ENCODE measurements at places on chromosomes 5 and 9. TPM values are rescaled to one million over a fixed set of nuclear protein-coding genes. Genes with fewer than 3 reads are reported as not detected.

Gene PCDHGA4
- total RNA-seq: 3.5 TPM

Gene MCTP1
- total RNA-seq: 192 TPM

Gene GFI1B
- total RNA-seq: not detected

Gene MAMDC2
- 26.4 TPM for total RNA-seq

GRCh38 chr5:167577616-167578015 is 713.8 kb upstream of the WWC1 start:
- no peak for DNase-seq

DNA sequence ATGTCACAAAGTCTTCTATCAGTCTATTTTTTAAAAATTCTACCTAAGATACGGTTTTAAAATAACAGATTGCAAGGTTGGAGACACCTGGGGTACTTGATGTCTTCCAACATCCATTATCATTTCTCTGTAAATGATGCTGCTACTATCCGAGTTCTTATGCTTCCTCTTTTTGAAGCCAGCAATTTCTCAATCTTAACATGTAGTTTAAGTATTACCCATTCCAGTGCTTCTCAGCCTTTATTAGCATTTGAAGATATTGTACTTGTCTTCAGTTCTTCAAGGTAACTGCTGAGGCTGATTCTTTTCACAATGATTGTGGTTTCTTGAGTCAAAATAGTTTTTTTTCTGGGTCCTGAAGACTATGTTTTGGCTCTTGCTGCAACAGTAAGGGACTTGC is 96.4 kb upstream of the SELENOP start:
- DNase-seq: no peak

GRCh38 chr5:181197326-181197951 is 7.6 kb downstream of the TRIM7 start:
- DNase-seq: no peak

GRCh38 chr5:132445640-132445923 is 45.0 kb downstream of the IRF1 start:
- DNase-seq: no peak

DNA sequence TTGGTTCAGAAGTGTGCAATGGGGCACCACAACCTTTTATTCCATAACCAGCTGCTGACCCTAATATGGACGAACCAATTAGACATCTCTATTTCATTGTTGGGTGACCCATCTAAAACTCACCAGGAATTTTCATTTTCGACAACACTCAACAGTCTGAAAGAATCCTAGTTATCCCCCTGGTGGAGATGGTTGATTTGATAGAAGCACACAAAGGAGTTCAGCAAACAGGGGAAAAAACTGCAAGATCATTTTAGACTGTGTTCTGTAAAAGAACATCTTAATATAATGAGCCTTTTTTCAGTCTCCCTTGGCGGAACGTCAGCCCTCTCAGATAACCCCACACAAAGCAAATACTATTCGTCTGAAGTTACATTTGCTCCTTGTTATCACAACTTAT is 367.4 kb downstream of the KIAA0825 start:
- DNase-seq: no peak

GRCh38 chr9:82052081-82052480 is 63.5 kb downstream of the SPATA31D1 start:
- no peak for DNase-seq

DNA sequence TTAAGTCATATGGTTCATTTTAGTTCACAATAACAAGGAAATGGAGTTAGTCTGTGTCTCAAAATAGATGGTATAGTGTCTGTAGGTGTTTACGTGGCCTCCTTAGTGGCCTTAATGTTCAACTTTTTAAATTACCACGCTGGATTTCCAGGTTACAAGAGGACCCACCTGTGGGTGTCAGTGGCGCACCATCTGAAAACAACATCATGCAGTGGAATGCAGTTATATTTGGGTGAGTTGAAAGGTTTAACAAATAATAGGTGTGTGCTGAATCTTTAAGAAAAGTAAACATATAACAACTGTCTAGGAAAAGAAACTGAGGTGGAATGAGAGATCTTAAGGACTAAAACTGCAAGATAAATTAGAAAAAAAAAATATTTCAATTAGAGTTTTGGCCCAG is 2.9 kb downstream of the UBE2B start:
- no peak for DNase-seq

GRCh38 chr9:37198831-37199230 is 78.5 kb downstream of the ZCCHC7 start:
- DNase-seq: no peak

DNA sequence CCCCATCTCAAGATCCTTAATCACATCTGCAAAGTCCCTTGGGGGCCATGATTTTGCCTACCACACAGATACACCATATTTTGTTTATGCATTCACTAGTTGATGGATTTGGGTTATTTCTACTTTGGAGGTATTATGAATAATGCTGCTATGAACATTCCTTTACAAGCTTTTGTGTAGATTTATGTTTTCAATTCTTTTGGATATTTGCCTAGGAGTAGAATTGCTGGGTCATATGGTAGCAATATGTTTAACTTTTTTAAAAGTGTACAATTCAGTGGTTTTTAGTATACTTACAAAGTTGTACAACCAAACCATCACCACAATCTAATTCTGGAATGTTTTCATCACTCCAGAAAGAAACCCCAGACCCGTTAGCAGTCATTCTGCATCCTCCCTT is 7.8 kb upstream of the ANP32B start:
- DNase-seq: no peak

GRCh38 chr5:83396662-83397061 is 74.9 kb upstream of the VCAN start:
- no peak for DNase-seq

DNA sequence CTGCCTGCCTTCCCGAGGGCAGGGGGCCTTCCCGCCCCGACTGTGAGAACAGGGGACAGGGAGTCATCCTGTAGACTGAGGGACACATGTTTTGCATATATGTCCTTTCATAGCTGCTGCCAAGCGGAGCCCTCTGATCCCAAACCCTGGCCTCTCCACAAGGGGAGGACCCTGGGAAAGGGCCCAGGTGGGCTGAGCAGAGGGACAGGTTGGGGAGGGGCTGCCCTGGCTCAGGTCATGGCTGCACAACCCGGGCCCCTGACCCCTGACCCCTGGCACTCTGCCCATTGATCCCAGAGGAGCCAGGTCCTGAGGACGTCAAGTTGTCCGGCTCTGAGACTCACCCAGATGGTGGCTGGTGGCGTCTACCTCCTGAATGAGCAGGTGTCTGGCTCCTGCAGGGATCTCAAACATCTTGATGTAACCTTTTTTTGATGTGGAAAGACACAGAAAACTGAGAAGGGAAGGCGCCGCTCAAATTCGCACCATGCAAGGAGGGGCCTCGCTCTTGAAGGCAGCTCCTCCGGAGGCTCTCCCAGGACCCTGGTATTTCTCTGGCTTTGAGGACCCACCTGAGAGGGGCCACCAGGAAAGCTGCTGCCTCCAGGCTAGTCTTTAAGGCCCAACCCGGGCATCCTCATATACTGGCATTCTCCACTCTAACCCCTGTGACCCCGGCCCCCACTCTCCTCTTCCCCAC is 71.9 kb downstream of the ZNF354C start:
- no peak for DNase-seq

DNA sequence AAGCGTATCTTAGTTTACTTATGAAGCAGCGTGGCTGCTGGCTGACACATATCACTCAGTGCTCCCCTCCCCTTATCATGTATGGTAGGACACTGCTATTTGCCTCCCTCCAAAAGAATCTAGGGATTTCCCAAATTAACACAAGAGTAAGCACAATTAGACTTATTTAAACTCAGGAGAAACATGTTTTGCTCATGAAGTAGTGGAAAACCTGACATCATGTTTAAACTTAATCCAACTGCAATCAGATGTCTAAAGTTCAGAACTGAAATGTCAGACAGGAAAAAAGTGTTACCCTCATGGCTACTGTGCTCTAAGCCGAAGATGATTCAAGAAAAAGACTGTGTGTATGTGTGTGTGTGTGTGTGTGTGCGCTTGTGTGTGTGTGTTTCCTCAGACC is 324.1 kb upstream of the TNC start:
- no peak for DNase-seq

GRCh38 chr5:127830157-127830556 is 127.0 kb downstream of the CCDC192 start:
- DNase-seq: no peak

GRCh38 chr5:156386976-156387375 is 60.0 kb downstream of the SGCD start:
- DNase-seq: no peak

DNA sequence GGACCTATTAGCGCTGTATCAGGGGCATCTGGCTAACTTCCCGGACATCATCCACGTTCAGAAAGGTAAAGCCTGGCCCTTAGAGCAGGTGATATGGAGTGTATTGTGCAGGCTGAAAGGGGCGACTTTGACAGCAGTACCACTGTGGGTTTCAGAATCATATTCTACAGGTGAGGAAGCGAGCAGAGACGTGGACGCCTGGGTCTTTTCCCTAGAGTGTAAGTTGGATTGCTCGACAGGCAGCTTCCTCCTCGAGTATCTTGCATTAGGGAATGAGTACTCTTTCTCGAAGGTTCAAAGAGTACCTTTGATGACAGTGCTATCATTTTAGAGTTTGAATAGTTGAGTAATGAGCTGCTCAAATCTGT is 1.9 kb downstream of the SNX18 start:
- DNase-seq: no peak

- DNase-seq: no peak
Observed at GRCh38 chr9:92535940-92536850, at the start of gene ECM2. ECM2 (minus strand) TSS chr9:92535990; CDS start chr9:92522866, 13,124 bp downstream.

All from pulmonary artery endothelial cell (primary cell).